Activated T-helper 1 cell treated with anti-CD3 and anti-CD28 coated beads, Interleukin-12 subunit alpha, Interleukin-12 subunit beta, Interleukin-2, Interleukin-4 antibody, amounts not matched to agents 30 ng/mL and 10 ng/mL and 1 ng/mL, durations not matched to agents 14 hours and 24 hours and 36 hours (primary cell): ENCODE measurements at places on chromosomes 5 and 9. TPM values are rescaled to one million over a fixed set of nuclear protein-coding genes. Genes with fewer than 3 reads are reported as not detected.

GRCh38 chr5:104977529-104977928 lies 1414.9 kb upstream of the NUDT12 start:
- DNase-seq = no peak

DNA sequence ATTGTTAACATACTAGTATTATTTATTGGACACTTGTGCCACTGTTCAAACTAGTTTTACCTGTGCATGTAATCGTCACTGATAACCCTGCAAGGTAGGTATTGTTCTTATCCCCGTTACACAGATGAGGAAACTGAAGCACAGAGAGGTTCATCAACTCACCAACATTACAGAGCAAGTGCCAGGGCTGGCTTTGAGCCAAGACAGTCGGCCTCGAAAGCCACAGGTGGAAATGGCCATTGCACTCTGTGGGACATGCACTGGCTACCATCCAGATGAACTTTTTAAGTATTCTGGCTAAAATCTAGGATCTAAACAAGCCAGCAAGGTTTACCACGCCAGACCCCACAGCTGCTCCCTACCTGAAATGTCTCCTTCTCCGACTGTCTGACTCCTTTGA lies 57.9 kb downstream of the TEX10 start:
- no peak for DNase-seq

GPRIN1 gene
- 3.1 and 3.2 TPM in 2 replicates for total RNA-seq

- no peak for DNase-seq
Measured at GRCh38 chr9:93258818-93259489, 75.0 kb downstream of the WNK2 start.
